ENCODE measurements at places on chromosomes 3 and 15.

DNA sequence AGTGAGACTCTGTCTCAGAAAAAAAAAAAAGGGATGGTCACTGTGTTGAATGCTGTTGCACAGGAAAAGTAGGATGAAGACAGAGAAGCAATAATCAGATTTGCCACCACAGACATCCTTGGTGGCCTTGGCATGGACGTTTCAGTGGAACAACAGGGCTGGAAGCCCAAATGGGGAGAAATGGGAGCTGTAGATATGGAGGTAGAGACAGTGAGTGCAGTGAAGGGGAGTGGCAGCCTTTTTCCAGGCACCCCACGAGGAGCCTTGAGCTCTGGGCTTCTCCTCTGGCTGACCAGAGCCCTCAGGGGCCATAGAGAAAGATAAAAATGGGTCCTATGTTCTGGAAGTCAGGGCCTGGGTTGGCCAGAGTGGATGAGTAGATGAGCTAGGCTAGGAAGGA is 12.3 kb upstream of the DOCK3 start:
- no peak for DNase-seq

DNA sequence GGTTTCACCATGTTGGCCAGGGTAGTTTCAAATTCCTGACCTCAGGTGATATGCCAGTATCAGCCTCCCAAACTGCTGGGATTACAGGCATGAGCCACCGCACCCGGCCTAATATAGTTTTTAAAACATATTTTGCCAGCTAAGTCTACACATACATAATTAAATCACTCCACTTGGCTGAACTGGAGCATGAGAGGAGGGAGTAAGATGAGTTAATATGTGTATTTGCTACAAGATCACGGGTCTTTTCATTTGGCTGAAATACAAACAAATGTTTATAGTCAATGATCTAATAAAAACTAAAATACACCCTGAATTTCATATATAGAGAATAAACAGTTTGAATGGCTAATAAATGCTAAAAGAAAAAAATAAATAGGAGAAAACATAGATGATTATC is 25.3 kb downstream of the SLC30A4 start:
- no peak for DNase-seq

DNA sequence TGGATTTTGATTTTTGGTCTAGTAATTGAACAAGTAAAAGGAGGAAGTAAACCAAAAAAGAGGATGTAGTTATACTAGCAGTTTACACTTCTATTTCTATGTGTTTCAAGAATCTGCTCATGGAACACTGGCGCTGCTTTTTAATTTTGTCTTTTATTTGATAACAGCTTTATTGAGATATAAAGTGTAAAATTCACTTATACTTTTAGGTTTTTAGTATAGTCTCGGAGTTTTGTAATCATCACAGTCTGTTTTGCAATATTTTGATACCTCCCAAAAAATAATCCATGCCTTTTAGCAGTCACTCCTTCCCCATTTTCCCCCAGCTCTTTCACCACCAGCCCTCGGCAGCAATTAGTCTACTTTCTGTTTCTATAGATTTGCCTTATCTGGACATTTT is 18.0 kb downstream of the UBE2E2 start:
- no peak for DNase-seq

DNA sequence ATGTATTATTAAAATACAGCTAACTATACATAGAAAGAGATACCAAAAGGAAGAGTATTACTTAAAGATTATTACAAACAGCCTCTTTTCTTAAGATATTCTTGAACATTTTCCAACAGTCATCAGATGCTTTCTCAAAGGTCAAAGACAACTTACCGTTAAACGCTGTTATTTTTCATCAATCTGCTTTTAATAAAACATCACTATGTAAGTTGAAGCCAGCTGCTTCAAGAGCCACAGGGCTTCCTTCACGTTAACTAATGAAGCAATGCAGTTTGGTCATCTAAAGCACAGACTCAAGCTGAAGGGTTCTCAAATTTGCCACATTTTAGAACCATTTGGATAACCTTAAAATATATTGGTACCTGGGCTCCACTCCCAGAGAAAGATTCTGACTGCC is 578.8 kb downstream of the ROBO2 start:
- no peak for DNase-seq
